Left kidney (tissue), 8 donors: ENCODE measurements at places on chromosomes 6 and 20. TPM values are rescaled to one million over a fixed set of nuclear protein-coding genes. Genes with fewer than 3 reads are reported as not detected.

The GCNT2 gene
- polyA plus RNA-seq, result 15.3 TPM

The ULBP3 gene
- 8.5 TPM for polyA plus RNA-seq

GRCh38 chr6:3913077-3913957, 64.1 kb downstream of the FAM50B start:
- DNase-seq, result no peak

DNA sequence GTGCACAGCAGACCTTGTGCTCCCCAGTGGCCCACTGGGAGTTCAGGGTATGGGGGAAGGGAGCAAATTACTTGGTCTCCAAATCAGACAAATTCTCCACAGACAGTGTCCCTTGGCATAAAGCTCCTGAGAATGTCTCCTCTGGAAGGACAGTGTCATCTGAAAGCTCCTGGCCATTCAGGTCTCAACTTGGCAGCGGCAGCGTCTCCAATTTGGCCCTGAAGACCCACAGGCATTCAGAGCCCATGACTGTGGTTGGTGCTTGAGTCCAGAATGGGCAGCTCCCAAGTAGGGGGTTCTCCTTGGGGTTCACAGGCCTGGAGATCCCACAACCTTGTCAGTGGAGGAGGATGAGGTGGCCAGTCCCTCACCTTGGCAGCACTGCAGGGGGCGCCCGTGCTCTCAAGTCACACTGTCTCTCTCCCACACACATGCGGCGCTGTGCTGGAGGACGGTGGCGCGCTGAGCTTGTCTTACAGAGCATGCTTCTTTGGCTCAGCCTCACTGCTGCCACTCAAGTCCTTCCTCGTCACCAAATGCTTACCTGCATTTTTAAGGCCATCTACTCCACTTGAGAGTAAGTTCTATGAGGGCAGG, 20.7 kb downstream of the DYNLRB1 start:
- DNase-seq, result no peak

- DNase-seq, result no peak
These were observed 768.7 kb upstream of the NRSN1 start for GRCh38 chr6:23357185-23357766.
